ENCODE measurements at places on chromosomes 3 and 15.

DNA sequence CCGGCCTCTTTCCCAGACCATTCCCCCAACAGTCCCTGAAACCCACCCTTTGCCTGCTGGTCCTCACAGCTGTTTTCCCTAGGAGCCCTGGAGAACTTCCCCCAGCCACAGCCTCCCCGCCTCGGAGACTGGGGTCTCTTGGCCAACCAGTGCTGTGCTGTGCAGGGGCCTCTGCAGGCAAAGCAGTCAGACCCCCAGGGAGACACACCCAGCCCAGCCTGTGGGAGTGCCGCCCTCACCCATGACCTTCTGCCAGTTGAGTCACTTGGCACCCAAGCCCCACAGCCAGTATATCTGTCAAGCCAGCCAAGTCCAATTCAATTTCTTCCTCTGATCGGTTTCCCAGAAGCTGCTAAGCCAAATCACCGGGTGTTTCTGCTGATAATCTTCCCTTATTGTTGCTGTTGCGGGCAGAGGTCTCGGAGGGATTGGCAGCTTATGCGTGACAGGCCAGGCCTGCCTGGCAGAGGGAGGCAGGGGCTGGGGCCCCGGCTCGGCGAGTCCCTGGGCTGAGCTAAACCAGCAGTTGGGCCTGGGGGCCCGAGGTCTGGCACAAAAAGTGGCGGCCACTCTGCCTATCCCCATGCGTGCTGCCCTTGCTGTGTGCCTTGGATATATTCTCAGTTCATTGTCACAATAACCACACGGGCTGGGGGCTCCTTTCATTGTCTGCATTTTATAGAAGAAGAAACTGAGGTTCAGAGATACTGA is 65.6 kb upstream of the SLC6A1 start:
- no peak for DNase-seq

DNA sequence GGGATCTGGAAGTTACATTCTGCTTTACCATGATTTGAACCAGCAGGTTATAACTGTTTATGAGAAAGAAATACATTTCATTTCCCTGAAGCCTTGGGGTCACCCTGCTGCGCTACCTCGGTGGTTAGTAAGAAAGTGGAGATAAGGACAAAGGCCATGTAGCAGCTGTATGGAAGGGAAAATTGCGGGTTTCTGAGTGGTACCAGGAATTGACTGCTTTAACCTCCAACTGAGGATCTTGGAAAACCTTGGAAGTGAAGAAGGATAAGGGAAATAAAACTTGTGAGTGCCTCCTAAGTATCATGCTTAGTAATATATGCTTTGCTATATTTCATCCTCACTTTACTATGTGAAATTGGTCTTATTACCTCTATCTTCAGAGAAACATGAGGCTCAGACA is 76.1 kb upstream of the GAP43 start:
- DNase-seq, result no peak

DNA sequence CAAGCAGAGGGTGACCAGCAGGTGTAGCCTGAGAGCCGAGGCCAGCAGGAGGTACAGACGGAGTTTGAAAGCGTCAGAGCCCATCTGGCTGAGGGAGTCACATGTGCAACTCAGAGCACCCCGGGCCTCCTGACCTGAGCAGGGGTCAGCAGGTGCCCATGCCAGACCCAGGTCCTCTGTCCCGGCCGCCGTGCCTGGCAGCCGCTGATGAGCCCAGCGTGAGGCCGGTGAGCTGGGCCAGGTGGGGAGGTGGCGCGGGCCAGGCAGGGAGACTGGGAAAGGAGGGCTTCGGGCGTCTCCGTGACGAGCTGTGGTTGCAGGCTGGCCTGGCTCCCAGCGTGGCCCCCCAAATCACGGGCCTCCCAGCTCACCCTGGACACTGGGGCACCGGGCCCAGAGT is 130.9 kb downstream of the CHSY1 start:
- DNase-seq, result no peak

DNA sequence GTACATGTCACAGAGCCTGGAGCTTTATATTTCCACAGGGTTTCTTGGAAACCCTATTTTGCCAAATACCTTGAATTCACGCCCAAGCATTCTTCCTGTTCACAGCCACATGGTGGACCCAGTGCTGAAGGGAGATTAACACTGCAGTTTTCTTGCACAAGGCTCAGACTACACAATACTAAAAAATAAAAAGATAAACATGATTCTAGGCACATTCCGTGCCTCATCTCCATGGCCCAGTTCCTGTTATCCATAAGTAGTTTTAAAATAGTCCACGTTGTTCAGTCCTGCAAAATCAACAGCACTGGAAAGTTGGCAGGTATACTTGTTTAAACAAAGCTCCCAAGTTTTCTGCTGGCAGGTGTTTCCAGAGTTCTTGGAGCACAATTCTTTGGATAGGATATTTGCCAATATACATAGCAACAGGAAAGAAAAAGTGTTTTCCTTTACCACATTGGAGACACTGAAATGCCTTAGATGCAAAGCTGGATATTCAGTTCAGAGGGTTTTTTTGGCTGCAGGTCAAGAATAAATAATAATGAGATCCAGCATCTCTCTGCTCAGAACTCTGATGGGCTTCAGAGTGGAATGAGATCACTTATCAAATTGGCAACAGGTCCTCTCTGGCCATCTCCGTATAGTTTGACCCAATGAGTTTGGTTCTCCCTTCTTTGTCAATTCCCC is 88.1 kb upstream of the TGFBR2 start:
- no peak for DNase-seq

GRCh38 chr3:42739401-42740158 is 33.5 kb downstream of the CCDC13 start:
- no peak for DNase-seq

DNA sequence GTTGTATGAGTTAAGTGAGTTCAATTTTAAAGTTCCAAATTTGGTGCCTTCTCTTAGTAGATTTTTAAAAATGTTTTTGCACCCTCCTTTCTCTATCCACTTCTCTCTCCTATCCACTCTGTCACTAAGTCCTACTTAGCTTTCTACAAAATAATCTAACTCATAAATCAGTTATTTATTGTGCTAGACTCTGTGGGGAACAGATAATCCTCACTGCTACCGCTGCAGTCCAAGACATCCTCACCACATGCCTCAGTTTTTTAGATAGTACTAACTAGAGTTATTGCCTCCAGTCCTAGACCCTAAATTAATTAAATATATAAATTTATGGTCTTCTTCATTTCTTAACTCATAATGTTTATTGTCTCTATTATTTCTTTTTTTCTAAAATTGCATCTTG is 576.3 kb downstream of the GRM7 start:
- DNase-seq, result no peak

GRCh38 chr3:24479816-24480215 is 14.8 kb downstream of the THRB start:
- DNase-seq, result no peak

GRCh38 chr3:69212411-69213160 is 90.2 kb upstream of the LMOD3 start:
- DNase-seq, result no peak

- DNase-seq, result no peak
Measured at GRCh38 chr15:67126551-67127330, 61.3 kb downstream of the SMAD3 start.

GRCh38 chr15:61011576-61012336 is 217.3 kb downstream of the RORA start:
- DNase-seq, result no peak

GRCh38 chr3:178181088-178181487 is 355.1 kb upstream of the KCNMB2 start:
- DNase-seq, result no peak

DNA sequence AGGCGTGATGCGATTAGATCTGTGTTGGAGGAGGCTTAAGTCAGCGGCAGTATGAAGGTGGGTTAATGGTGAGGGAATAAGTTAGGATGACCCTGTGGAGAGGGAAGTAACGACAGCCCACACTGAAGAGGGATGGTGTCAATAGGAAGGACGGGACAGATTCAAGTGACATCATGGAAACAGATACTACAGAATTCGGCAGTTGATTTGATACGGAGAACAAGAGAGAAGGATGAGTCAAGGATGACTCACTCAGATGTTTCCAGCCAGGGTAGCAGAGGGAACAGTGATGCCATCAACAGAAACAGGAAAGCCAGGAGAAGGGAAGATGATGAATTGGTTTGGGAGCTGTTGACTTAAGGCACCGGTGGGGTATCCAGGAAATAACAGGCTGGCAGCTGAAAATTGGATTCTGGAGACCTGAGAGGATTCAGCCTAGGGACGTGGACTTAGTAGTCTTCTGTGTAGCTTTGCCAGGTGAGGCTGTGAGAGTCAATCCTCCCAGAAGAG is 38.0 kb downstream of the SHC4 start:
- DNase-seq, result no peak

DNA sequence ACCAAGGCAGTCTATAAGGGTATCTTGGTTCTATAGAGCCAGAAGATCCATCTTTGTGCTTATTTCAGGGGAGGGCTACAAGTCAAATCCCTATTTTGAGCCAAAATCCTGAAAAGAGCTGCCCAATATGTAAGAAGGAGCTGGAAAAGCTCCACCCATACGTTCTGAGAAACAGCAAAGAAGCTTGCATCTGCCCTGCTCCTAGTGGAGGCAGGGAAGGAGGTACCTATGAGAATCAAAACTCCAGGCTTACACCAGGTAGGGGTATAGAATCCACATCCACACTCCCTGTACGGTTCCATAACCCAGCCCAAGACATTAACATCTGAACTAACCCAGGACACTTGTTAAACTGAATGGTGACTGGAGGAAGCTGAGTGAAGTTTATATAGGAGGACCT is 30.0 kb downstream of the PHC3 start:
- no peak for DNase-seq

- DNase-seq, result no peak
Measured at GRCh38 chr3:47780741-47781684, 680 bp downstream of the SMARCC1 start.

DNA sequence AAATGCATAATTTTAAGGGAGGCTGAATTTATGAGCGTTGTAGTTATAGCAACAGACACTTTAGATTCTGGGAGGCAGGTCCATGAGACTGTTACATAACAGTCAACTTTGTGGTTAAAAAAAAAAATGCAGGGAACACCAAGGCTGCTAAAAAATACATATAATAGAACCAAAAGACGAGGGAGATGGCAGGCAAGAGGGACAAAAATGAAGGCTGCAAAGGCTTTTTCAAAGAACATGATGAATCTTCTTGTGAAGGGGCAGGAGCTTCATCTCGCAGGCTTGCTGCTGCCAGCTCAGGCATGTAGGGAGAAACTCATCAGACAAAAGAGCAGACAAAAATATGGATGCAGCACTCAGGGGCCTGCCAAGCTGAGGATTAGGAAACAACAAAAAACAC is 243.9 kb downstream of the SHQ1 start:
- no peak for DNase-seq

DNA sequence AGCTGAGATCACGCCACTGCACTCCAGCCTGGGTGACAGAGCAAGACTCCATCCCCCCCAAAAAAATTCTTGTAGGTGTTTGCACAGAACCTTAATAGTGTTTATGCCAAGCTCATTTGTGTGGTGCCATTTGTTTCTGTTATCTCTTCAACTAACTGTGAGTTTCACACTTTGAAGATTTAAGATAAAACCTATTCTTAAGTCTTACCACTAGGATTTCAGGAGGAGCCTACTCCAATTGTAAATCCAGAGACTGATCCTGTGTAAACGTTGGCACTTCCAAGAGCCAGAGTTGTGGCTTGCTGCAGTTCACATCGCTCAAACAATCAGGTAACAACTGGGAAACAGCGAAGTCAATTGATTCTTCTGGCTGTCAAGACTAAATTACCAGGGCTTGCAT is 242.4 kb upstream of the SATB1 start:
- no peak for DNase-seq

DNA sequence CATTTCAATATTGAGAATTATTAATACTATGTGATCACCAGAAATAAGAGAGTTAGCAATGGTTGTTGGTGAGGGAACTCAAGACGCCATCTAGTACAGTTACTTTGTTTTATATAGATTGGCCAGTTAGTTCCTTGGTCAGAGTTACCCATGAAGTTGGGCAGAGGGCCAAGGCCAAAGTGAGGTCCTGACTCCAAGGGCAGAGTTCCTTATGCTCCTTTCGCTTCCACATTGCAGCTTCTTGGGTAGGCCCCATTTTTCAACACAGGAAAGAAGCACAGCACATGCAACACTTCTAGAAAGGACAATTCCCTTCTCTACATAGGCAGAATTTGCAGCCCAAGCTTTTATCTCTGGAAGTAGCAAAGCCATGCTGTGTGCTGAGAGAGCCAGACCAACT is 178.6 kb downstream of the KCNAB1 start:
- DNase-seq, result no peak

GRCh38 chr3:32791833-32792232 is 26.0 kb upstream of the TRIM71 start:
- no peak for DNase-seq

DNA sequence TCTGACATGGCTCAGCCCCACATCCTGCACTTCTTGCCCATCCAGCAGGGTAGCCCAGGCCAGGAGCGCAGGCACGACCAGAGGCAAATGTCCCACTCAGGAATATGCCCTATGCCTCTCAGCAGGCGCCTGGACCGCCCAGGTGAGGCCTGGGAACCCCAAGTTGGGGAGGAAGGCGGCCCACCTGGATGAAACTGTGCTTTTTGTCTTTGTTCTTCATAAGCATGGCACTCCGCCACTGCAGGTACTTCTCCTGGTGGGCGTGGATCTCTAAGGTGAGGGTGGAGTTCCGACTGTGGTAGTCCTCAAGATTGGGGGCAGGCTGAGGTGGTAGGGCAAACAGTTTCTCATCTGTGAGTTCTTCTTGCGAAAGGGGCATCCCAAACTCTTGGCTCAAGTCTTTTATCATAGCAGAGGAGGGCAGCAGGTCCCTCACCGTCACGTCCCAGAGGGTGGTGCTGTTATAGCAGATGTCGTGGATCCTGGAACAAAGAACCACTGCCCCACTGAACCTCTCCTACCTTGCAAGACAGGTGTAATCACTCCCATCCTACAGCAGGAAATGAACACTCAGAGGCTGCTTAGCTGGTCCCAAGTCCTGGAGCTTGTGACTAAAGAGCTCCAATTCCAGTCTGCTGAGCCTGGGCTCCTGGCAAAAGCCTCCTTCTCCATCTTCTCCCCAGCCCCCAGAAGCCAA is 53.2 kb downstream of the ACAD9 start:
- no peak for DNase-seq

Measured in DMS 273 treated with DMSO at 0.1 percent for 48 hours (cell line).